ENCODE measurements at places on chromosomes 4 and X. TPM values are rescaled to one million over a fixed set of nuclear protein-coding genes. Genes with fewer than 3 reads are reported as not detected.

GRCh38 chr4:182575225-182575624 lies 332.0 kb downstream of the TENM3 start:
- no peak for DNase-seq
- no peaks in the 10 kb centered on the region for H3K4me1 ChIP-seq
- H3K27me3 ChIP-seq, result peaks cover 10% of the 10 kb centered on the region
- no peak overlapping the region for H3K27ac ChIP-seq
- no peaks in the 10 kb centered on the region for H3K36me3 ChIP-seq
- no peak overlapping the region for H3K4me3 ChIP-seq

DNA sequence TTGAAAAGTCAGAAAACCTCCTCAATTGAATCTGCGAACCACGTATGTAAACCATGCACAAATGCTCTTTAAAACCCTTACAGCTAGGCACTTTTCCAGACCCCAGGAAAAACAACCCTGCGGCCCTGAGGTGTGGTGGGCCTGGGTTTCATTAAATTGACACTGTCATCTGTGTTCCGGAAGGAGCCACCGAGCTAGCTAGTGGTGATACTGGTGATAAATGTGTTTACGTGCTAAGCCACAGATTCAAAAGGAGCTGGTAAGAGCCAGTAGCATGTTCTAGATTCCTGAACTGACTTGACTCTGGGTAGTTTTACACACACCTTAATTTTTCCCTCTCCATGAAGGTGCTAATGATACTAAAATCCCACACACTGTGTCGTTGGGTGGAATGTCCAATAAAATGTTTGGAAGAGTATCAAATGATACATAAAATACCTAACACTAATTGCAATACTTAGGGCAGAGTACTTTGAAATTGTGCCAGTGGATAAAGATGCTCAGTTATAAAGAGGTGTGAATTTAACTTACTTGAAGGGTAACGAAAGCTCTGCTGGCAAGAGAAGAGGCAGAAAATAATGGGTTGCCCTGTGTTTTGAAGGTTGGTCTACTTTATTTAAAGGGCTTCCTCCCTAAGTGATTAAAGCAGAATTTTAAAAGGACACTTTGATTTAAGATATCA lies 8.5 kb downstream of the SMS start:
- H3K36me3 ChIP-seq, result peaks cover 9% of the 10 kb centered on the region
- H3K4me1 ChIP-seq, result peaks cover 46% of the 10 kb centered on the region
- H3K27me3 ChIP-seq, result no peaks in the 10 kb centered on the region

- DNase-seq, result peak; percentile 4
- H3K27ac ChIP-seq, result peak overlapping the region; percentile 81
- peaks cover 18% of the 10 kb centered on the region for H3K4me1 ChIP-seq
- H3K36me3 ChIP-seq, result peaks cover 6% of the 10 kb centered on the region
Measured at GRCh38 chr4:663046-663437, 11.0 kb downstream of the ATP5ME start.

DNA sequence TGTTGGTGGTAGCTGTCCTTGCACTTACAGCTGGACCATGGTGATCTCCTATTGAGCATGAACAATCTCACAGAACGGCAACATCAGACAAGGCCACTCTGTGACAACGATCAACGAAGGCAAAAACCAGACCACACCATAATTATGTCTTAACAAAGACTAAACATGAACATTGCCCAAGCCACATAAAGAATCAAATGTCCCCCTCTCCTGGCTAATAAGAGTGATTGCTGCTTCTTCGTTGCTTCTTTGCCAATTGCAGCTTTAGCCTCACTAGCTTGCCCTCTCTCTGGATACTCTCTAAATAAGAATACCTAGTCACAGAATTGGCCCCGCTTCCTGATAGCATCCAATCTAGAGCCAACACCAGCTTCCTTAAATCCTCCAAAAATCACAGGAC lies 41.5 kb upstream of the PGRMC1 start:
- H3K27ac ChIP-seq, result no peak overlapping the region
- H3K36me3 ChIP-seq, result no peaks in the 10 kb centered on the region
- no peaks in the 10 kb centered on the region for H3K4me1 ChIP-seq
- H3K27me3 ChIP-seq, result no peaks in the 10 kb centered on the region
- no peak for DNase-seq

DNA sequence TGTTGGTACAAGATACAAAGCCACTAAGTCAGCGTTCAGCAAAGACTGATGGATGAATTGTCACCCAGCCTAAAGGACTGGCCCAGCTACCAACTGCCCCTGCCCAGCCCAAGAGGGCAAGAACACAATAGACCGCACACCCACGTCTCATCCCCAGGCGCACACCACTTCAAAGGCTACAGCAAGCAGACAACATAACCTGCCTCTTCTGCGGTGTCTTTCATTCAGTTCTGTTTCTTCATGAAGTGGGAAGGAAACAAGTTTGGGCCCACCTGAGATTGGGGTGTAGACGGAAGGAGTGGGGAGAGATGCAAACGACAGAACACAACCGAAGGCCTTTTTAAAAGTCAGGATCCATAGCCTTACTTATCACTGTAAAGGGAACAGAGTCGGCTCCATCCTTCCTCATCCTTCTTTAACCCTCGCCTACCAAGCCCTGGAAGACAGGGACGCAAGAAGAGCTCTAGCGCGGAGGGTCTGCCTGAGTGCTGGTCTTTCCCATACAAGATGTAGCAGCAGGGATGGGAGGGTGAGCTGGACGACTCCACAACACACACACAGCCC lies 691 bp downstream of the SCARB2 start:
- peak overlapping the region; percentile 73 for H3K4me3 ChIP-seq
- DNase-seq, result peak; percentile 55
- peaks cover 37% of the 10 kb centered on the region for H3K4me1 ChIP-seq
- no peaks in the 10 kb centered on the region for H3K36me3 ChIP-seq
- peak overlapping the region; percentile 62 for H3K27ac ChIP-seq
- H3K27me3 ChIP-seq, result no peaks in the 10 kb centered on the region

GRCh38 chr4:140344101-140344500 lies 29.3 kb upstream of the SCOC start:
- H3K27me3 ChIP-seq, result peaks cover 13% of the 10 kb centered on the region
- peaks cover 4% of the 10 kb centered on the region for H3K4me1 ChIP-seq
- DNase-seq, result no peak
- H3K27ac ChIP-seq, result no peak overlapping the region

DNA sequence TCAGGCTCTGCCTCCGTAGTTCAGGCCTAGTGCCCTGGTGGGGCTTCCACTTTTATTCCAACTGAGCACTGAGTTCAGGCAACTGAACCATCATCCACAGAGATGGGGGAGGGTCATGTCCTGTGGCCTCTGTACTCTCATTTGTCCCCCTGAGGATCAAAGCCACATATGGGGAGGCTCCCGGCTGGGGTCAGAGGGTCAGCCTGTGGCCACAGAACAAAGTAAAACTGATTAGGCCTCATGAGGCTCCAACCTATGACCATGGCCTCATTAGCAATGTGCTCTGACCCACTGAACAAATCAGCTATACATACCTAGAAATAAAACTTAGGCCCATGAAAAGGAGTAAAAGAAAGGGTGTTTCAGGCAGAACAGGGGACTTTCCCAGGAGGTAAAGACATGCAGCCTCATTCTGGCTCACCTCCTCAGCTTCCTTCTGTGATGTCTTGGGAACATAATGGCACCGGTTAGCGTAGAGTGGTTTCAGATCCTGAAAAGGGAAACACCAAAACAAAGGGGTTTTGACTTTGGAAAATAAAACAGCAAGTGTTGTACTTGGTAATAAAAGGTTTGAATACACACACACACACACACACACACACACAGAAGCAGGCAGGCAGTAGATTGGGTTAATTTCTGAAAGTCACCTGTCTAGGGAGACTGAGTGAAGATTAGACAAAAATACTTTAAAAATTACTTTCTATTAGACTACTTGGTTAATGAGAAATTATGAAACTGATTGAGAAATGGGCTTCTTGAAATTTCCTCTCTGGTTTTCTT lies 24.3 kb downstream of the TMEM255A start:
- H3K36me3 ChIP-seq, result no peaks in the 10 kb centered on the region
- no peak overlapping the region for H3K4me3 ChIP-seq
- no peaks in the 10 kb centered on the region for H3K4me1 ChIP-seq
- no peak overlapping the region for H3K27ac ChIP-seq
- DNase-seq, result no peak

FRG1 gene
- total RNA-seq, result 47.7 TPM

ATOH1 gene
- total RNA-seq, result not detected

FOXR2 gene
- total RNA-seq, result not detected

CT45A1 gene
- not detected for total RNA-seq

GPR34 gene
- not detected for total RNA-seq

F8A3 gene
- 0.43 TPM for total RNA-seq

All from activated naive CD4-positive, alpha-beta T cell treated with anti-CD3 and anti-CD28 coated beads for 36 hours (primary cell).